M059J (cell line): ENCODE measurements at places on chromosomes 6 and 20. TPM values are rescaled to one million over a fixed set of nuclear protein-coding genes. Genes with fewer than 3 reads are reported as not detected.

DNA sequence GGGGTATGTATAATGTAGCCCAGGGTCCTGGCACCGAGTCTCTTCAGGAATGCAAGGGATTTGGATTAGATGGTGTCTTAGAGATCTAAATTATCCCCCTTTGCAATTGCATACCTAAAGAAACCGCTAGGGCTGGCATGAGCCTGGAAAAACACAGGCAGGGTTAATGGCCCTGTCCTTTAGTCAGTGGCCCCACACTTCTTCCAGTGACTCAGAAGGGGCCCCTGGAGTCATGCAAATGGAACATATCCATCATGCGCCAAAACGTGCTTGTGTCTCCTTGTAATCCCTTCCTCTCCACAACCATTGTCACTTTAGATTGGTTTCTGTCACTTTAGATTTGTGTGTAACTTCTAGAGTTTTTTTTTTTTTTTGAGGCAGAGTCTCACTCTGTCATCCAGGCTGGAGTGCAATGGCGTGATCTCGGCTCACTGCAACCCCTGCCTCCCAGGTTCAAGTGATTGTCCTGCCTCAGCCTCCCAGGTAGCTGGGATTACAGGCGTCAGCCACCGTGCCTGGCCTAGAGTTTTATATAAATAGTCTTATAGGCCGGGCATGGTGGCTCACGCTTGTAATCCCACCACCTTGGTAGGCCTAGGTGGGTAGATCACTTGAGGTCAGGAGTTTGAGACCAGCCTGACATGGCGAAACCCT is 8.7 kb upstream of the MYBL2 start:
- peak; percentile 90 for DNase-seq

DNA sequence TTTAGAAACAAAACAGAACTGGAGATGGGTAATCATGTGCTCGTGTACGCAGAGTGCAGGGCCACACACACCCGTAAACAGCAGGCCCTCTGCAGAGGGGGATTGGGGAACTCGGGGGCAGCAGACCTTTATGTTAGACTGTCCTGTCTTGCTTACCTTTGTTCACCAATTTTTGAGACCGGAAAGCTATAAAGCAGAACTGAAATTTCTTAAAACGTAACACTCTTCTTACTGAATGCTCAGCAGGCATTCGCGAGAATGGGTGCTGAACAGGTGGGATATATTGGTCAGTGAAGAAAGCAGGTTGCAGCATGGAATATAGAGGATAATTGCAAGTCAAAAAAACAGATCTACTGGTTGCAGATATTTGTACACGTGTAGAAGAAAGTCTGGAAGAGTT is 211.1 kb downstream of the BMP7 start:
- no peak for DNase-seq

- DNase-seq, result peak; percentile 88
These were observed 23.7 kb downstream of the MOCS3 start for GRCh38 chr20:50982363-50982762.

DNA sequence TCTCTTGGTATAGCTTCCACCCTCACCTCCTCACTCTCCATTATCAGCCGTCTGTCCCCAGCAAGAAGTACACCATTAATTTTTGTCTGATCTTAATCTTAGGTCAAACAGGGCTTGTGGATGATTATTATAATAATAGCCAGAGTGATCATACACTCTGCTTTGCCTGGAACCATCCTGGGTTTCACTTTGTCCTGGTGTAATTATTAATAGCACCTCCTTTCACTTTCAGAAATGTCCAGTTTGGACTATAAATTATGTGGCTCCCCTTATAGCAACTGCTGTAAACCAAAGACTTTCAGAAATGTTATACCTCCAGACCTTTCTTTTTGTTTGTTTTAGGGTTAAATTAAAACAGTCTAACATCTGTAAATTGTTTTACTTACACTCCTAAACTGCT is 951 bp upstream of the TRIM31 start:
- no peak for DNase-seq

DNA sequence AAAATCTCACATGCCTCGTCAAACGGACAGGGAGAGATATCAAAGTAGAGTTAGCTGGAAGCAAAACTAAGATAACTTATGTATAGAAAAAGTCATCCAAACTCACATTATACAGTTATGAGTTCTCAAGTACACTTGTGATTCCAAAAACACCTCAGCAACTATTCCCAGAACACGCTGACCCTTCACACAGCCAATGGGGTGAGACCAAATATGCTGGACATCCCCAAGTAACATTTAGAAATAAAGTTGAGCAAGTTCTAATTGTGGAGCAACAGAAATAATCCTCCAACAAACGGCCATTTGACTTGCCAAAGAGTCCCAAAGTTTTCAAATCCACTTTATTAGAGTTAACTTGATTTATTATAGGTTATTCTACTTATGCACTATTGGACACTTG is 52.4 kb downstream of the LY86 start:
- DNase-seq, result no peak

DNA sequence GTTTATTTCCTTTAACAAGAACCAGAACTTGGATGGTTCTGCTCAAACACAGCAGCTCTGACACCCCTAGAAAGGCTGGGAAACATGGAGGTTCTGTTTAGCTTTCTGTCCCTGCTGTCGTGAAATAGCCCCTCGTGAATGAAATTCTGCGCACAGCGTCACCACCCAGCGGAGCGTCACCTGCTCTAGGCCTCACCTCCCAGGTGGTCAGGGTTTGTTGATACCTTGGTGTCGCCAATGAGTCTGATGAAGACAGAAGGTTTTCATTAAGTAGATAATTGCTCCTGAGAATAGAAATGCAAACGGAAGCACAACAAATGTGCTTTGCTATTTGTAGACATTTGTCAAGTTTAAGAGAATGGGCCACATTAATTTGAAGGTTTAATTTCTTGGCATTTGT is 135.1 kb downstream of the EDN3 start:
- no peak for DNase-seq

GATA5 gene
- not detected in 2 replicates for total RNA-seq
